ENCODE measurements at places on chromosomes 11 and 22.

- no peak for DNase-seq
Observed at GRCh38 chr22:21741059-21741458, 5.5 kb upstream of the YPEL1 start.

GRCh38 chr11:69500285-69501120 lies 19.0 kb downstream of the LINC01488 start:
- no peak for DNase-seq

GRCh38 chr11:132123449-132123848 lies 753.0 kb downstream of the NTM start:
- DNase-seq: no peak

DNA sequence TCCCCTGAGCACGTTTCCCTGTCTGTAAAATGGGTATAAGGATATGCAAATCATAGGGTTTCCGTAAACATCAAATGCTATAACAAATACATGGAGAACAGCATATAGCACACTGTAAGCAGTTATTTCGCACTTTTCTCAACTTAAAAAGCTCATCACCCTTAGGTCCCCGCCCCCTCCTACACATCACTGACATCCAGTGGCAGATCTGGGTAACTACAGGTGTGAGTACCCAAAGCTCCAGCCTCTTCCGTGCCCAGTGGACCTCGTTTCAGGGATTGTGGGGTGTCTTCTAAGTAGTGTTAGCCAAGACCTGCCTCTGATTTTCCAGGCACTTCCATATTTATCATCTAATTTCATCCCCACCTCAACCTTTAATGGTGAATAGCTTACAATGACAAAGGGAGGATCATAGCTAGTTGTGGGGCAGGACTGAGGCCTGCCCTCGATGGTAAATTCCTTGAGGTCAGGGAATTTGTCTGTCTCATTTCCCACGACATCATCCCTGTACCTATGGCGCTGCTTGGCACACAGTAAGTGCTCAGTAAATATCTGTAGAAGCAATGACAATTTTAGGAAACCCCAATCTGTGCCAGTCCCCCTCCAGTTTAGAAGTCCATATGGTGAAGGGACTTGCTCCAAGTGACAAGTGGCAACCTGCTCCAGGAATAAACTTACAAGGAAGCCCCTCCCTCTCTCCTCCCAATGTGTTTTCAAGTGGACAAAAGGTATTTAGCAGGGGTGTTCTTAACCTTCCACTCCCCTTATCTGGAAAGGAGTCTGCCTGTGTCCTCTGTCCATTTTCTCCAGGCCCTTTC lies 340.5 kb downstream of the TENM4 start:
- no peak for DNase-seq
